ENCODE measurements at places on chromosomes 4 and X.

GRCh38 chrX:25277574-25277973 lies 261.8 kb upstream of the ARX start:
- DNase-seq, result no peak

DNA sequence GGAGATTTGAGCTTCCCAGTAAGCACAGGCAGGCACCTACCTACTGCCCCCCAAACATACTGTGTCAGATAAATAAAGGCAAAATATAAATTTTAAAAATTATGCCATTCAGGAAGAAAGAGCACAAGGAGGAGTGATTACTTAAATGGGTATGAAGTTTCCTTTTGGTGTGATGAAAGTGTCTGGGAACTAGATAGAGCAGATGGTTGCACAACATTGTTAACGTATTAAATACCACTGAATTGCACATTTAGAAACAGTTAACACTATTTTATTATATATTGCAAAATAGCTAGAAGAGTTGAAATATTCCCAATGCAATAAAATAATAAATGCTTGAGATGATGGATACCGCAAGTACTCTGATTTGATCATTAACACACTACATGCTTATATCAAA lies 374.7 kb upstream of the FGF13 start:
- no peak for DNase-seq

- no peak for DNase-seq
Observed at GRCh38 chrX:43141885-43142284, 363.9 kb upstream of the PPP1R2C start.

GRCh38 chrX:101370888-101371504 lies 15.0 kb downstream of the BTK start:
- DNase-seq, result no peak

DNA sequence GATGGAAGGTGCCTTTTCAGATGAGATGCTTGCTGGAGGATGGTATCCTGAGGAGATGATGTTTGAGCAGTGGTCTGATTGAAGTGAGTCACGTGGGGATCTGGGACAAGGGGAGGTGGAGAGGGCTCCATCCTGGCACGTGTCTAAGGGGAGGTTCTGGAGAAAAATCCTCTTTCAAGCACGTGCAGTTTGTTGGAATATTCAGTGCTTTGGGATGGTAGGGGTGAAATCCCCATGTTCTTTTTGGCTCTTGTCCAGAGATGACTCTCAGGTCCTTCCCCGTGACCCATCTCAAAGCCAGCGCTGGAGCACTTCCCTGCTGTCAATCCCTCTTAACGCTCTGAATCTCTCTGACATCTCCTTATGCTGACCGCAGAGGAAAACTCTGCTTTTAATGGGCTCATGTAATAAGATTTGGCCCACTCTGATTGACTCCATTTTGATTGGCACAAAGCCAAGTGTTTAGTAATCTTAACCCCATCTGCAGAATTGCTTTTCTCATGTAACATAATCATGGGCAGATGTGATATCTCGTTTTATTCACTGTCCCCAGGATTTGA lies 10.8 kb upstream of the KLKB1 start:
- DNase-seq, result no peak

GRCh38 chrX:130108647-130109428 lies 1.5 kb downstream of the ELF4 start:
- DNase-seq, result no peak

DNA sequence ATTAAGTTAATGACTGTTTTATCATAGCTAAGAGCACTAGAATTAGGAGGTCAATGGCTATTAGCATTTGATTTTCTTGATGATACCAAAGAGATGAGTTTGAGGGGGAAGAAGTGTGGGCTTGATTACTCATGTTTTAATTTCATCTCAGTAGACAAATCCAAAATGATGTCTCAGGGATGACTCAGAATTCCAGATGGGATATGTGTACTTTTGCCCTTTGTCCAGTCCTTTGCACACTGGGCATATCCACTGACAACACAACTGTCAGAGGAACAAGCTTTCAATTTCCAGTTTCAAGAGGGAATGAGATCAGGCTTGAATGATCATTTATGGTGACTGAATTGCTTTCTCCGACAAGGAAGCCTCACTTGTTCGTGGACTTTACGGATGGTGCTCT lies 325.3 kb upstream of the FTHL17 start:
- no peak for DNase-seq

DNA sequence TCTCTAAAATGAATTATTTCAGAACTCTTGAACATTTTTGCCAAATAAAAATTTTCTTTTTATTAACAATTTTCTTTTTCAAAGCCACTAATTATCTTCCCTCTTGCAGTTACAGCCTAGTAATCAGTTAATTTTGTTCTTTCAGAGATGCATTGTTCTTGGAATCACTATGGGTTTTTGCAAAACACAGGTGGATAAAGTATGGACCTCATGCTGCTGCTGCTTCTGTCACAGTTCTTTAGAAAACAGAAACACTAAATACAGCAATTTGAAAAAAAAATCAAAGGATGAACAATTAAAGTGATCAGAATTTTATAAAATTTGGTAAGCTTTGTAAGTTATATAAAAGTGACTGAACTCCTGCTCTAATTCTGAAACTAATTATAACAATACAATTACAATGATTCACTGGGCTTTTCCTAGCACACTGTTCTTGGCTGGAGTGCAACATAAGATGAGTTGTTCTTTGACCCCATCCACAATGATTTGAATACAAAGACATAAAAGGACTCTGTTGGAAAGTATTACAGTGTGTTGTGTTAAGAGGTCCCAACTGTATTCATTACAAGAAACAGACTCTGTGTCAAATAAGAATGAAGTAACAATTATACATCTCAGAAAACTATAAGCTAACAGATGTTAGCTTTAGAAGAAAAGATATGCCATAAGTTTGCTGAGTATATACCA lies 59.4 kb upstream of the GK2 start:
- no peak for DNase-seq

Measured in posterior cingulate gyrus (tissue), 11 donors.